ENCODE measurements at places on chromosomes 16 and 17.
A peak's percentile ranks its signal among the peaks of the same experiment; 100 is the strongest.

DNA sequence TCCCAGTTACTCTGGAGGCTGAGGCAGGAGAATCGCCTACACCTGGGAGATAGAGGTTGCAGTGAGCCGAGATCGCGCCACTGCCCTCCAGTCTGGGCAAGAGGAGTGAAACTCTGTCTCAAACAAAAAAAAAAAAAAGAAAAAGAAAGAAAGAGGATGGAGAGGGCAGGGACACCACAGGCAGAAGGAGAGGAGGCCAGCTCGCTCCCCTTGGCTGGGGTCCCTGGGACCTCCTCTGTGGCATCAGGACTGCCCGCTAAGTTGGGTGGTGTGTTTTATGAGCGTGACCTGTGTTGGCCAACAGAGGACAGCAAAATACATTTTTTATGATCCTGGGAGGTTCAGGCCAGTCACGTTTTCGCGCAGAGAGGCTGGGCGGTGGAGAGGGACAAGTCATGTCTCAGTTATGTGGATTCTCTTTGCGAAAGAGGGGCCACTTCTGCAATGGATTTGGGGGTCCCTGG lies 229.6 kb downstream of the MRTFB start:
- DNase-seq: peak; percentile 77

GRCh38 chr17:29126268-29126930 lies 53.8 kb downstream of the MYO18A start:
- DNase-seq: no peak

DNA sequence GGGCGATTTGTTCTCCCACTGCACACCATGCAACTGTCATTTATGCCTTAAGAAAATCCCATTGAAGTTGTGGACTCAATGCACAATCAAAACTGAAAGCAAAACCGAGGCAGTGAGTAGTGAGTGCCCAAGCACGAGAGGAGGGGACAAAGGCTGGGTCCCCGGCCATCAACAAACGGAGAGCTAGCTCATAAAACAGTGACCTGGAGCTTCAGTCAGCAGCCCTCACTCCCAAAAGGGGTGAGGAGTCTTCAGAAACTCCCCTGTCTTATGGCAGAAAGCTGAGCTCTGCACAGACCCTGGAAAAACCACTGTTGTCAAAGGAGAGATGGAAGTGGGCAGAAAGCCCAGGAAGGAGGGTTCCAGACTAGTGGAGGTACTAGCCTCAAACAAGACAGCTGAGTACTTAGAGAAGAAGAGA lies 96.9 kb downstream of the ADCY9 start:
- no peak for DNase-seq

- peak; percentile 32 for DNase-seq
Measured at GRCh38 chr17:28948873-28949184, 2.5 kb downstream of the PHF12 start.

- no peak for DNase-seq
Measured at GRCh38 chr16:12063004-12063395, 86.5 kb downstream of the SNX29 start.

DNA sequence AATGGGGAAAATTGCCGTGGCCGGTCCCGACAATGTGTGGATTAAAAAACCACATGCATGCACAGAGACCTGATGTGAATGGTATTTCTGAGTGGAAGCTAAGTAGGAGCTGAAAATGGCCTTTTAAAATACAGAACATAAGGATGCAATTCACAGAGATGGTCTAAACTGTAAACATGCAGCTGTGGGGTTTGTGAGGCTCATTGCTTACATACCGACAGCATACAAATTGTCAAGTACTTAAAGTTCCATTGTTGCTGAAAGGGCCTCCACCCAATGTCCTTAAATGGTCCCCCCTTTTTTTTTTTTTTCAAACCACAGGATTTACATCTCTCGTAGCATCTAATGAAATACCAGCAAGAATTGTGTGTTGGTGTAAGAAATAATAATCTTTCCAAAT lies 523.2 kb downstream of the MAF start:
- no peak for DNase-seq

GRCh38 chr17:80486692-80487091 lies 10.3 kb upstream of the NPTX1 start:
- no peak for DNase-seq

GRCh38 chr17:28173801-28174200 lies 131.3 kb downstream of the NLK start:
- DNase-seq: no peak

DNA sequence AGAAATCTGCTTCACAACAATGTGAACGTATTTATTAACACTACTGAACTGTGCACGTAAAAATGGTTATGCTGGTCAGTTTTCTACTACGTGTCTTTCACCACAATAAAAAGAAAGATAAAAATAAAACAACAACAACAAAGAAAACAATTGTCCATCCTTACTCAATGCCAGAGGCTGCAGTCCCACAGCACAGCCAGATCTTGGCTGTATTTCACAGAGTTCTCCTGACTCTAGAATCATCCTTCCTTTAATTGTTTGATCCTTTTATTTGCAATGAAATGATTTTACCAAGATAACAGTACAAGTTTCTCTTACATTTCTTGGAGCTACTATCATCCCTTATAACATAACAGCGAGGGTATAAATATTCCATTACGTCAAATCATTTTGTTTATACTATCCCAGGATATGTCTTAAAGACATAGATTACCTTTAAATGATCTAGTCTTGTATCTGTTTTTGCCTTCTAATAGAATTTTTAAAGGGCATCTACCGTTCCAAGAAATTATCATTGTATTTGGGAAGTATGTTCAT lies 103.3 kb downstream of the SLC39A11 start:
- no peak for DNase-seq

- DNase-seq: no peak
Measured at GRCh38 chr17:15078570-15078969, 186.6 kb downstream of the PMP22 start.

GRCh38 chr17:8162997-8163977 lies 539 bp upstream of the VAMP2 start:
- no peak for DNase-seq

DNA sequence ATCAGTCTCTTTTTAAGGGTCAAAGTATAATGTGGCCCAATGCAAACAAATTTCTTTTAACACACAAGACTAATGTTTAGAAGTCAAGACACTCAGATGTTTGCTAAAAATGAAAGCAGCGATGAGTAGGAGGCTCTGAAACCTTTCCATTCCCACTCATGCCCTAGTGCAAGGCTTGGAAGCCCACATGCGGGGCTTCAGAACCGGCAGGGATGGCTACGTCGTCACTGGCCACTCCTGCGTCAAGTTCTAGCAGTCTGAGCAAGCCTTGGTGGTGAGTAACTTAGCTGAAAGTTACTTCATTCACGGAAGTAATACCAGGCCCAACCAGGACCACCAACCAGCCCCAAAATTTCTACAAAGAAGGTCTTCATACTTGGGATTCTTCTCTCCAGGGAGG lies 14.8 kb upstream of the TMED6 start:
- DNase-seq: no peak

Measured in brain microvascular endothelial cell (primary cell).